ENCODE measurements at places on chromosomes 6 and 20. TPM values are rescaled to one million over a fixed set of nuclear protein-coding genes. Genes with fewer than 3 reads are reported as not detected.

- peak; percentile 65 for DNase-seq
These were observed 2.8 kb downstream of the RNF24 start for GRCh38 chr20:4012589-4012988.

DNA sequence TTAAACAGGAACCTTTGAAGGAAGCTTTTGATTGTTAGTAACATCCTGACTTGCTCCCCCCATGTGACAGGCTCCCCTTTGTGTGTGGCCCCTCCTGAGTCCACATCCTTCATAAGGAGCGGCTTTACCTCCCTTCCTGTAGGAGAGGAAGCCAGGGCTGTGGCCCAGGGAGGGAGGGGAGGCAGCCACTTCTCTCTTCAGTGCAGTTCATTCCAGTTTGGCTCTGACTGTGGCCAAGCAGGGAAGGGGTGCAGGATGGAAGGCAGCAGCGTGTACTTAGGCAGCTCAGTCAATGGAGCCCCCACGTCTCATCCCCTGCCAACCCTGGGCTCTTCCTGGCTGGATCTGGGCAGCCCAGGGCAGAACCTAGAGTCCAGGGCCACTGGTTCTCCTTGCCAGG lies 295.2 kb downstream of the QKI start:
- DNase-seq, result no peak

The STX7 gene
- total RNA-seq, result 7.9 TPM

The TINAG gene
- total RNA-seq, result not detected

GRCh38 chr6:44782892-44783291 lies 395.4 kb downstream of the CDC5L start:
- no peak for DNase-seq

The DDO gene
- total RNA-seq, result 1.4 TPM

GRCh38 chr6:5672581-5673011 lies 334.1 kb downstream of the NRN1 start:
- peak; percentile 53 for DNase-seq

The C6orf58 gene
- not detected for total RNA-seq

GRCh38 chr6:116395647-116396046 lies 24.9 kb downstream of the DSE start:
- DNase-seq, result no peak

GRCh38 chr6:73043446-73043845 lies 181.8 kb downstream of the KHDC1L start:
- DNase-seq, result no peak

DNA sequence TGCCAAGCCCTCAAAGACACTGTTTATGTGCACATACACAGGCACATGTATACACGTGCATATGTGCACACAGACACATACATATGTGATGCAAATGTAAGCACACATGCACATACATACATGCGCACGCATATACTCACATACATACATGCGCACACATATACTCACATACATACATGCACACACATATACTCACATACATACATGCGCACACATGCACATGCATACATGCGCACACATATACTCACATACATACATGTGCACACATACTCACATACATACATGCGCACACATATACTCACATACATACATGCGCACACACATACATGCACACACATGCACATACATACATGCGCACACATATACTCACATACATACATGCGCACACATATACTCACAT lies 20.5 kb upstream of the FOXQ1 start:
- no peak for DNase-seq

DNA sequence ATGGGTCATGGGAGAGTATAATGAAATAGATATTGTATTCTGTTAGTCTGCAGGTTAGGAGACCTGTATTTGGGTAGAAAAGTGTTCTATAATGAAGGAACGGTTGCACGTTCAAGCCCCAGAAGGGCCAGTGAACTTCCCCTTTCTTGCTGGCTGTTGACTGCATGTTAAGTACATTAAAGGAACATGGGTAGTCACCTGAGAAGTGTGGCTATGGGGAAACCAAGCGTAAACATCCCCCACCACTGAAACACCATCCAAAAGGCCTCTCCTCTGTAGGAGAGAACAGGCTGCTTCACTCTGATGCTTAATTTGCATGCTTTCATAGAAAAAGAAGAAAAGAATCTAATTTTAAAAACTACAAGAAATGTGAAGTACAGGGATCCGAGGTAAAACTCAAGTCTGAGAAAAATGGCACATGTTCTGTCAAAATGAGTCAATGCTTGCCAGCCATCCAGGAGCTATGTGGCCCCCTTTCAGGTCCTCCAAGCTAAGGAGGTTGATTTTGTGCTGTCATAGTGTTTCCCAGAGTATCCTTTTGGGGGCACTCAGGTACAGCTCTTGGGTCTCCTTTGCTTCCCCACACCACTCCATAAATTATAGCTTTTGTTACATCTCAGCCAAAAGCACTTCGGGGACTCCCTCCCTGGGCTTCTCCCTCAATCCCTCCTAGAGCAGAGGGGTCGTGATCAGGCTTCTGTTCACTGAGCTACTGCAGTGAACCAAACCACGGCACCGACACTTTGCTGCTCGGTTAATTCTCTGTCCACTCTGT lies 283.7 kb upstream of the AGPAT4 start:
- no peak for DNase-seq

The ECT2L gene
- total RNA-seq, result not detected

The APOM gene
- total RNA-seq, result 1.1 TPM

DNA sequence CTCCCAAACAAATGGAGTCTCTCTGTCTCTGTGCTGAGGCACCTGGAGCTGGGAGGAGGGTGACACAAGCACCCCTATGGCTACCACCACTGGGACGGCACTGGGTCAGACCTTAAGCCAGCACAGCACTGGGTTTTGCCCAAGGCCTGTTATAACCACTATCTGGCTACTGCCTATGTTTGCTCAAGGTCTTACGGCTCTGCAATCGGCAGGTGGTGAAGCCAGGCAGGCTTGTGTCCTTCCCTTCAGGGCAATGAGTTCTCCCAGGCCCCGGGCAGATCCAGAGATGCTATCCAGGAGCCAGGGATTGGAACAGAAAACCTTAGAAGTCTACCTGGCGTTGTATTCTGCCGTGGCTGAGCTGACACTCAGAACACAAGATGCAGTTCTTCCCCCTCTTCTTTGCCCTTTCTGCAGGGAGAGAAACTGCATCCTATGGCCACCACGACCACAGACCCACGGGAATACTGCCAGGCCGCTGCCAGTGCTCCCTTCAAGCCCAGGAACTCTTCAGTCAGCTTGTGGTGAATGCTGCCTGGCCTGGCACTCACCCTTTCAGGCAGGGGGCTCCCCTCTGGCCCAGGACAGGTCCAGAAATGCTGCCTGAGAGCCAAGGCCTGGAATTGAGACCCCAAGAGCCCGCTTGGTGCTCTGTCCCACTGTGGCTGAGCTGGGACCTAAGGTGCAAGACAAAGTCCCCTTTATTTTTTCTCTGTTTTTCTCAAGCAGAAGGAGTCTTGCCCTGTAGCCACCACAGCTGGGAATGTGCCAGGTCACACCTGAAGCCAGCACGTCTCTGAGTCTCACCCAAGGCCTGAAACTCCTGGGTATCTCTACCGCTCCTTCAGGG lies 67.0 kb upstream of the FRMD1 start:
- DNase-seq, result no peak

The SPDEF gene
- 0.29 TPM for total RNA-seq

The ELOVL2 gene
- 0.85 TPM for total RNA-seq

DNA sequence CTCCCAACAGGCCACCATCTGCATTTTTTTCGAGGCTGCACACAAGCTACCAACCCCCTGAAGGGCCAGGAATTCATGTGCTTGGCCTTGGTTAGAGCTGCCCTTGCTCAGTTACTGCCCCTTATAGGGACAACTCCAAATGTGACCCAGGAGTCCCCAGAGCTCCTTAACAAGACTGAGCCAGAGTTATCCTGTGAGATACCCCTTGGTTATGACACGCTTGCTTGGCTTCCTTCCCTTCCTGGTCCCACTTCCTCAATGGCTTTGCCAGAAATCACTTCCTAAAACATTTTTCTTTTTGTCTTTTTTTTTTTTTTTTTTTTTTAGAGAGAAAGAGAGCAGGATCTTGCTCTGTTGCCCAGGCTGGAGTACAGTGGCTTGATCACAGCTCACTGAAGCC lies 8.9 kb downstream of the TREM1 start:
- DNase-seq, result no peak

DNA sequence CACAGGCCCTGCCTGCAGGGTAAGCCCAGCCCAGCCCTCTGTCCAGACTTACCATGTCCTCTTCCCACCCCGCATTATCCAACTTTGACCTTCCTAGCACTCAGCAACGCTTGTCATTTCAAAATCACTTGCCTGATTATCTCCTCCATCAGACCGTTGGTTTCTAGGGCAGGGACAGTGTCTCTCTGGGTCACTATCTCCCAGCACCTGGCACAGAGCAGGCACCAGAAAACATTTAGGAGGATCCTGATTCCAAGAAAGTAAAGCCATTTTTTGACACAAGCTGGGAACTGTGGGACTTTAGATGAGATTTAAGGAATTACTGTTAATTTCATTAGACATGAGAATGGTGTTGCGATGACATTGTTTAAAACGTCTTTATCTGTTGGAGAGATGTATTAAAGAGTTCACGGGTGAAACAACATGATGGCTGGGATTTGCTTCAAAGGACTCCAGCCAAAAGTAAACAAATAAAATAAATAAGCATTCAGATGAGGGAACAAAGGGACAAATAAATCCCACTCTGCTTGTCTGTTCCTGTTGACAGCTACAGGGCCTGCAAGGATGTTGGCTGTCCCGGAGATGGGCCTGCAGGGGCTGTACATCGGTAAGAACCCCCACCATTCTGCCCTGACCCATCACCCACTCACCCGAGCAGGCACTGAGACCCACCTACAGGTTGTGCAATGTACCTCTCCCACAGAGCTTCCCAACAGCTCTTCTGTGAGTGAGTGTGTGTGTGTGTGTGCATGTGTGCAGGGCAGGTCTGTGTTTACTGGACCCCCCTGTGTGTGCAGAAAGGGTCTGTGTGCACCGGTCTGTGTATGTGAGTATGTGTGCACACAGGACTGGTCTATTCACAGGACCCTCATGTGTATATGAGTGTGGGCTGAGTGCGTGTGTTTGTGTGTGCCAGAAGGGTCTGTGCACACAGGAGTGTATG lies 5.9 kb downstream of the HSPA12B start:
- no peak for DNase-seq

The LAMA2 gene
- 9.7 TPM for total RNA-seq

DNA sequence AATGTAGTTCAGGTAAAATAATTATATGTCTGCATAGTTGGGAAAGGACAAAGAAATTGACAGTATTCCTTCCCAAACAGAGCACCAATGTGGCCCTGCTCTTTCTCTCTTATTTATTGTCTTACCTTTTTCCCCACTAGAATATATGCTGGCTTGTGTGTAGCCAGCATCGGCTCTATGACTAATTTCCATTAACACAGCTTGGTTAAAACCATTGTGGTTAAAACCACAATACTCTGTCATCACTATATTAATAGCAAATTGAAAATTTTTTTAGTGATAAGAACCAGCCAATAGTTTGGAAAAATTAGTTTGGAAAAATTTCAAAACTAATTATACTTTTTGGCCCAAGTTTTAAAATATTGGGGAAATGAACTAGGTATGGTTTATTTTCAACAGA lies 535.1 kb downstream of the UTRN start:
- no peak for DNase-seq

GRCh38 chr6:12010635-12011275 lies 1.4 kb upstream of the HIVEP1 start:
- DNase-seq, result no peak

The GRM1 gene
- 0.53 TPM for total RNA-seq

GRCh38 chr6:17431581-17431980 lies 38.2 kb downstream of the CAP2 start:
- DNase-seq, result no peak

DNA sequence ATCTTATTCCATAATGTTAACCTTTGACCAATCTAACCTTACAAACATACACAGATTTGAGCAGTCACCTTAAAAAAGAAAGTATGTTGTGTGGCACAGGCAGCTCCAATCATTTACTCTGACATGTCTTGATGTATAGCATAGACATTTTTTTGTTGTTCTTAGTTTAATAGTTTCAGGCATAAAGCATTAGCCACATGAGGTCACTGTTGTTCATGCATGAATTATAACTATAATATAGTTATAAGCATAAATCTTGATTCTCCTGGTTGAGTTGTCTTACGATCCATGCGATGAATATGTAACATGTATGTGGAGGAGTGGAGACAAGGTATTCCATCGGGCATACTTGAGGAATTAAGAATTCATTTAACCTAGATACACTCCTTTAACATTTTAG lies 26.1 kb upstream of the NKAIN2 start:
- no peak for DNase-seq

DNA sequence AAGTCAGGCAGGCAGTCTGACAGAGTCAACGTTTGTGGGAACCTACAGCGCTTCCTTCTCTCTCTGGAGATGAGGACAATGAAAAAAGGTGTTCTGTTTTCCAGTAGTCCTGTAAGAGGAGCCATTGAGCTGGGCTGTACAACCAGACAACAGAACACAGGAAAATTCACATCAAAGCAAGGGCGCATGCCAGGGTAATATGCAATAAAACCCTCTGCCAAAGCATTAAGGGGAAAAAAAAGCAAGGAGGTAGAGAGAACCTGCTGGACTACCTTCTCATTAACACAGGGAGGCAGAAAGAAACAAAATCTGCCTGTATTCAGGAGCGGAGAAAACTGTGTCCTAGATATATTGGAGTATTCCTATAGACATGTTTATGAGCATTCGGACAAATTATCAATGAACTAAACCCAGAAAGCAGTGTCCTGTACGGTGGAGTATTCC lies 1.3 kb downstream of the RNF24 start:
- DNase-seq, result peak; percentile 84

The PRL gene
- not detected for total RNA-seq

DNA sequence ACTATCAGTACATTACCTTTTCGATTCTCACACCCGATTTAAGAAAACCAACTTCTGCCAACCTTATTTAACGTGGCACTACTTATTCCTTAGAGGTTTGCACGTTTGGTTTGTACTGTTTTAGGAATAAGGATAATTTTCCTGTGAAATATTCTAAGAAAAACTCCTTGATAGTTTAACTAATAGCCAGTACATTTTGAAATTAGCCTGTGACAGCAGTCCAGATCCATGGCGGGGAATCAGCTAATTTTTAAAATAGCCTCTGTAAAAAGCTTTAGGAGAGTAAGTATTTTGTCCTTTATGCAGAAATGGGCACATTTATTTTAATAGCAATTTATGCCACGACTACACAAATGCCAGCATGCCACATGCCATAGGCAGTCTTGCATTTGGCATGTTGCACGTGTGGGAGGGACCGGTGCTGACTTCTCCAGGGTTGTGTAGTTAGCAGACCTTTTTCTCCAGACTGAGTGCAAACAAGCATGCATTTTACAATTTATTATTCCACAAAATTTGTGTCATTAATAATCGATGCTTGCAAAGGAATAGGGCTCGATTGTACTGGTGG lies 6.2 kb downstream of the FOXC1 start:
- no peak for DNase-seq

The ME1 gene
- total RNA-seq, result 49.6 TPM

GRCh38 chr6:90028066-90028778 lies 134.0 kb downstream of the GJA10 start:
- peak; percentile 4 for DNase-seq

DNA sequence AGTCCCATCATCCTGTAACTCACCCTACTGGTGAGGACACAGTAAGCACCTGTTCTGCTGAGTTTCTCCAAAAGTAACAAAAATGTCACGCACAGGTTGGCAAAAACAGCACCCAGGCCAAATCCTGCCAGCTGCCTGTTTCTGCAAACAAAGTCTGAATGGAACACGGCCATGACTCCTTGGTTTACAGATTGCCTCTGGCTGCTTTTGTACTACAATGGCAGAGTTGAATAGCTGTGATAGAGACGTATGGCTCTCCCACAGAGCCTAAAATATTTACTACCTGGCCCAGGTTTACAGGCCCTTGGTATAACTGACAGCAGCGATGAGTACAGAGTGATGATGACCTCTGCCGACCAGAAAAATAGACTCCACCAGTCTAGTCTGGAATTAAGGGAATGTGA lies 52.6 kb downstream of the CNKSR3 start:
- no peak for DNase-seq

All from H4 (cell line).